Right atrium auricular region (tissue), 2 donors: ENCODE measurements at places on chromosomes 2 and 18.

DNA sequence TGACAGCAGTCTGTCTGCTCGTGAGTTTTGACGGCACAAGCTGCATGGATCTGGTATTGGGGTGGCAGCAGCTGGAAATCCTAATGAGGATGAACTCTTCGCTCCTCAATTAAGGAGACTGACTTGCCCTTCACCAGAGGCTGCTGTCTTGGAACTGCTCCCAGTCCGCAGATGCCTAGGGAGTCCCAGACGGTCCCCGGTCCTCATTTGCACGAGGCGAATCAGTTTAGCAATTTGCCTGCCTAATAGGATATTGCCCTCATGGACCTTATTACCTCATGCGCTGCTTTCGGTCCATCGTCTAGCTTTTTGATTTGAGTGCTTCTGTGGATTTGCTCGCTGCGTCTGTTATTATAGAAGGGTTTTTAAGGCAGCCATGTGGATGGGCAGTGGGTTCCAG, 40.6 kb downstream of the ASAP2 start:
- DNase-seq = no peak

GRCh38 chr2:128166746-128167353, 75.8 kb downstream of the UGGT1 start:
- no peak for DNase-seq

- DNase-seq = no peak
Measured at GRCh38 chr2:174052584-174052976, 87.4 kb upstream of the SP3 start.

DNA sequence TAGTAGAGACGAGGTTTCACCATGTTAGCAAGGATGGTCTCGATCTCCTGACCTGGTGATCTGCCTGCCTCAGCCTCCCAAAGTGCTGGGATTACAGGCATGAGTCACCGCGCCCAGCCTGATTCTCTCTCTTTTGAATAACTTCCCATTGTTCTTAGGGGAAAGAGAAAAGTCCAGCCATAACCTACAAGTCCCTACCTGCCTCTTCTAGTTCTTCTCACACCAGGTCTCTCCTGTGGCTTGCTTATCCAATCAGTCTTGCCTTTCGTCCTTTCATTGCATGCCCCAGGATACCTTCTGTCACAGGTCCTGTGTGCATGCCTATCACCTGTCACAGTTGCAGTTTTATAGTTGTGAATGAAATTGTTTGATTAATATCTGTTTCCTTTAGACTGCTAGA, 148.1 kb downstream of the SLC4A3 start:
- no peak for DNase-seq

GRCh38 chr2:29443627-29444026, 328.4 kb downstream of the CLIP4 start:
- DNase-seq = no peak
